ENCODE measurements at places on chromosomes 1 and 21.

GRCh38 chr1:214551436-214552173, at the start of gene PTPN14:
Gene PTPN14, minus strand, starts transcription at chr1:214551602. Its CDS starts 86,799 bp downstream, at chr1:214464803.
- DNase-seq: peak; percentile 94

GRCh38 chr1:87136607-87137341, 191.9 kb upstream of the LMO4 start:
- no peak for DNase-seq

DNA sequence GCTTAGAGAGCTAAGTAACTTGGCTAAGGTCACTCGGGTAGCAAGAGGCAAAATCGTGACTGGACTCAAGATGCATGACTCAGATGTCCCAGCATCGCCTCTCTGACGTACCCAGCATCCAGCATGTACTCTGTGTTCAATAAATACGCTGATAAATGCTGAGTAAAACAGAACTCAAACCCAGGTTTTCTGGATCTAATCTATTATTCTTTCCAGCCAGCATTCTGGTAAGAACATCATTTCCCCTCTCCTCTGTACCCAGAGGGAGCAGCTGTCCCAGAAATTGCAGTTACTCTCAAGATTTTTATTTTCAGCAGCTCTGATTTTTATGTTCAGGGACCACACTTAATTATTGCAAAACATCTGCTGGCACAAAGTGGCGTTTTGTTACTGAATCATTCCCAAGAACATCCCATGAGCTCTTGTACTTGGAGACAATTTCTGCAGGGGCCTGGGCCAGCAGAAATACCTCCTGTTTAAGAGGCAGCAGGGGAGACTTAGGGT, 249.0 kb downstream of the PRDM2 start:
- peak; percentile 66 for DNase-seq

- DNase-seq: no peak
Measured at GRCh38 chr1:28091043-28091781, 2.8 kb upstream of the EYA3 start.

GRCh38 chr1:105894006-105894405, 1162.5 kb upstream of the PRMT6 start:
- DNase-seq: no peak

DNA sequence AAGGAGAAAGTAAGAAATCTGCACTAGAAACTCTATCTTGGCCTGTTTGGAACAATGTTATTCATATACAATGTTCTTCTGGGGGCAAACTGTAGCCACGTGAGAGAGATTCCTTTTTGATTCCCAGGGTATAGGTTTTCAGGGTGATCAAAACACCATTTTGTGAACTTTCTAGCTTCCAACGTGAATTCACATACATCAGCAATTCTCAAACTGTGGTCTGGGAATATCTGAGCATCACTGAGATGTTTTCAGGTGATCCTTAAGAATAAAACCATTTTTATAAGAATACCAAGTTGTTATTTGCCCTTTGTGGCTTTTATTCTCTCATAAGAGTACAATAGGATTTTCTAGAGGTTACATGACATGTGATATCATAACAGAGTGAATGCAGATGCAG, 66.9 kb upstream of the ATP1A1 start:
- no peak for DNase-seq

DNA sequence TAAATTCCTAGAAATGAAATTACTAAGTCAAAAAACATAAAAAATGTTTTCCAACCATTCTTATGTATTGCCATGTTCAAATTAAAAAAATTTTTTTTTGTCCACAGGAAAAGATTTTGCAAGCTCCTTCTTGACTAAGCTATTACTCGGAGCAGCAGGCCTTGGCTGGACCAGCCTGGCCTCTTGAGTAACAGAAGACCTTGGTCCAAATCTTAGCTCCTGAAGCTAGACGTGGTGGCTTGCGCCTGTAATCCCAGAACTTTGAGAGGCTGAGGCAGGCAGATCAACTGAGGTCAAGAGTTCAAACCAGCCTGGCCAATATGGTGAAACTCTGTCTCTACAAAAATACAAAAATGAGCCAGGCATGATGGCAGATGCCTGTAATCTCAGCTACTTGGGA, 77.6 kb downstream of the CLSTN1 start:
- no peak for DNase-seq

- no peak for DNase-seq
Measured at GRCh38 chr1:215104283-215104682, 21.7 kb downstream of the KCNK2 start.

DNA sequence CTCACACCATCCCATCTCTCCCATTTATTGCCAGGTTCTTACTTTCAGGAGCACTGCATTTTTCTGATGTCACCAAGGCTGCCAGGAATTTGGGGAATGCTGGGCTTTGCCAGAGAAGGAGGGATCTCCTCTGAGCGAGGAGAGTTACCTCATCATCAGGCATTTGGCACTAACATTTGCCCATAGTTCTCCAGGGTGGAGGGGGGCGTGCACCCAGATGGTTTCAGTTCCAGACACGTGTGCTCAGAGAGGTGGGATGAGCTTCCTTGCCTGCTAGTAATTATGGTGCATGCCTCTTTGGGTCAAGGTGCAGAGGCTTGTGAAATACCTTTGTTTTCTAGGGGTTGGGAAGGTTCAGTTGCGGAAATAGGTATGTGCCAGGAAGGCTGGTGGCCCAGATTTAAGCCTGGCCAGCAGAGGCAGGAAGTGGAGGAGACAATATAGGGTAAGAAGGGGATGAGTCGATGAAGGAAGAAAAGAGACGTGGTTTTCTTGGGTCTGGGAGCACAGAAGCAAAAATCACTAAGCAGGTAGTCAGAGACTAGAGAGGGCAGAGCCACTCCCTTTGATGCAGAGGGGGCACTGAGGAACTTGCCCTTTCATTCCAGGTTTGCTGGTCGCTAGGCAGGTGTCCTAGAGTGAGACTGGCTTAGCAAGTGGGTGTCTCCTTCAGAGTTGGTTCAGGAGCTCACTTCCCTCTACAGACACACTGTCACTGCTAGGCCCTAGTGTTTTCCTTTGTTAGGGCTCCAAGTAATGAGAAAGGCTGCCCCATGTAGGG, 7.2 kb downstream of the TUFT1 start:
- peak; percentile 71 for DNase-seq

DNA sequence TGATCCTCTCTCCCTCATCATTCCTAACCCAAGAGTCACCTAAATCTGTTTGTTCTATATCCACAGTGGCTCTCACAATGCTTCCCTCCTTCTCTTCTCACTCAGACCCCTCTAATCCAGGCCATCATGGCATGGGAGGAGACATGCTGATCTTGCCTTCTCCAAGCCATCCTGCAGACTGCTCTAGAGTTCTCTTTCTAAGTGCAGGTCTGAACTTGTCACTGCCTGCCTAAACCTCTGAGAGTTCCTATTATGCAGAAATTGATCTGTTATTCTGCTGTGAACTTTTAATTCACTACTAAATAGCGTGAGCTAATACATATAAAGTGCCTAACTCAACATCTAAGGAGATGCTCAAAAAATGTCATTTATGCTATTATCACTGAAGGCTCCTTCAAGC, 26.8 kb downstream of the LAMC2 start:
- DNase-seq: no peak

DNA sequence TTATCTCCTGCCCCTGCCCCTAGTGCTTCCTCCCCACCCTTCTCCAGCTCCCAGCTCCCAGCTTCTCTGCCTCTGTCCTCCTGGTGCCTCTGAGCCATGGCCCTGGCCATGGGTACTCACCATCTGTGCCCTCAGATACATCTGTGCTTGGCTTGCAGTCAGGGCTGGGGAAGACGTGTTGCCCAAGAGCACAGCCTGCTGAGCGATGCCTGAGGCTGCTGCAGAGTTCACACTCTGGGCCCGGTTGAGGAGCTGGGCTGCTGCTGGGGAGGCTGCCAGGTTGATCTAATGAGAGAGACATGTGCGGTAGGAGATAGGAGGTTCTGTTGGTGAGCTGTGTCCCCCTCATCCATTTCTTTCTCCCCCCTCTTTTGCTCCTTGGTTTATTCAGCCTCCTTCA, 49.4 kb upstream of the A3GALT2 start:
- DNase-seq: no peak

GRCh38 chr1:11795238-11795890, 10.4 kb downstream of the MTHFR start:
- no peak for DNase-seq

DNA sequence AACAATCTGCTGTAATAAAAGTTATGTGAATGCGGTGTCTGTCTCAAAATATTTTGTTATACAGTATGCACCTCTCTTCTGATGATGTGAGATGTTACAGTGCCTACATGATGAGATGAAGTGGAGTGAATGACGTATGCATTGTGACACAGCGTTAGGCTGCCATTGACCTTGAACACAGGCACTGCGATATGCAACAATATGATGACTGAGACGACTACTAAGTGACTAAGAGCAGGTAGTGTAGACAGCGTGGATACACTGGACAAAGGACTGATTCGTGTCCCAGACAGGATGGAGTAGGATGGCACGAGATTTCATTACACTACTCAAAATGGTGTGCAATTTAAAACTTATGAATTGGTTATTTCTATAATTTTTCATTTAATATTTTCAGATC, 8.4 kb downstream of the SGIP1 start:
- DNase-seq: no peak

DNA sequence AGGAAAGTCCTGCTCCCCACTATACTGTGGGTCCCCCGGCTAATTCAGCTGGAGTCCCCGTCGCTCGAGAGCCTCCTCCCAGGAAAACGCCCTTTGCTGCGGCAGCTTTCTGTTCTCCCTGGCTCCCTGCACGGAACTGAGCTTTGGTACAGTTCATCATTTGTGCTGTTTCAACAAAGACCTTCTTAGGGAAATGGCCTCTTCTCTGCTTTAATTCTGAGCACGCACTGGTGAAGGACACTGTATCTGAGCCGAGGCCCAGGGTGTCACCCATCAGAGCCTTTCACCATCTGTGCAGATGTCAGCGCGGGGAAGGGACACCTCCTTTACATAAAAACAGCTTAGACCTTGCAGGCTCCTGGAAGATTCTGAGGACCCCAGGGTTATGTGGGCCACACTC, 13.5 kb upstream of the PEX10 start:
- no peak for DNase-seq

GRCh38 chr1:11664336-11665065, 501 bp downstream of the FBXO6 start:
- peak; percentile 57 for DNase-seq

DNA sequence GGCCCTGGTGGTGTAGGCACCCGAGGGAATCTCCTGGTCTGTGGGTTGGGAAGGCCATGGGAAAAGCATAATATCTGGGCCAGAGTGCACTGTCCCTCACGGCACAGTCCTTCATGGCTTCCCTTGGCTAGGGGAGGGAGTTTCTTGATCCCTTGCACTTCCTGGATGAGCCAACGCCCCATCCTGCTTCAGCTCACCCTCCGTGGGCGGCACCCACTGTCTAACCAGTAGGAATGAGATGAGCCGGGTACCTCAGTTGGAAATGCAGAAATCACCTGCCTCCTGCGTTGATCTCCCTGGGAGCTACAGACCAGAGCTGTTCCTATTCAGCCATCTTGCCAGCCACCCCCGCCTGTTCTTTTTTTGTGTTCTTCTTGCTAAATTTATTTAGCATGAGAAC, 134.4 kb downstream of the LEPR start:
- DNase-seq: no peak

DNA sequence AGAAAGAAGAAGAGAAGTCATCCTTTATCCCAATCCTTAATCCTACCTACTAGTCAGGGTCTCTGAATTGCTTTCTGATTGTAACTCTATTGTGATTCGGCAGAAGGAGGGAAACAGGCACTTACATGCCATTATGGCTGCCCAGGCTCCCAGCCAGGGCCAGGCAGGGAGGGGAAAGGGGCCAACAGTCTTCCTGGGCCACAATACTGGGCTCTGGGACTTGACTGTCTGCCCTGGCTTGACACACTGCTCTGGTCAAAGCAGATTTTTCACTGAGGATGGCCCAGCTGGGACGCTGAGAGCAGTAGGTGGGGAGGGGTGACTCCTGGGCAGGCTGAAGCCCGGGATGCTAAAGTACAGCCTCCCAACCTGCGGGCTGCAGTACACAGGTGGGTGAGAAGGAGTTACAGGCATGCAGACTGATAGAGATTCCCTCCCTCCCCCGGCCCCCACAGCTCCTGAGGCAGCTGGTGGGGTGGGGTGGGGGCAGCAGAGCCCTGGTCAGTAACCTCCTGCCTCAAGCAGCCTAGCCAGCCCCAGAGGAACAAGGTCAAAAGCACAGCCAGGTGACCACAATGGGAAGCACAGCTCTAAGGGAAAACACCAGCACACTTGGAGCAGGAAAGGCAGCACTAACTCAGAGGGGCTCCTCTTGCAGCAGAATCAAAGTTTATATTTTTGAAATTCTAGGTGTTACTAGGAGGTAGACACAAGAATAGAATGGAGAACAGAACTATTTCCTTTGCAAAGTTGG, 25.3 kb downstream of the KCND3 start:
- DNase-seq: no peak

DNA sequence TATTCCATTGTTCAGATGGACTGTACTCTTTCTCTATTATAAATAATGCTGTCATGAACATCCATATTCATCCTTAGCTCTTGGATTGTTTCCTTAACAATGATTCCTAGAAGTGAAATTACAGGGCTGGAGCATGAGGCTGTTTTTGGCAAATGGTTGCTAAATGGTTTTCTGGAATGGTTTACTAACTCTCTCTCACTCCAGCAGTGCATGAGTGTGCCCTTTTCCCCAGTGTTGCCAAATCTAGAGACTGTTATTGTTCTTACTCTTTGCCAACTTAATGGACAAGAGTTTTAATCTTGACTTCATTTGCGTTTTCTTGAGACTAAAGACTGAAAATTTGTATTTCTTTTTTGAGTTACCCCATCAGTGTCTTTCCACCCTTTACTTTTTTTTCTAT, 113.0 kb downstream of the PAPPA2 start:
- no peak for DNase-seq

DNA sequence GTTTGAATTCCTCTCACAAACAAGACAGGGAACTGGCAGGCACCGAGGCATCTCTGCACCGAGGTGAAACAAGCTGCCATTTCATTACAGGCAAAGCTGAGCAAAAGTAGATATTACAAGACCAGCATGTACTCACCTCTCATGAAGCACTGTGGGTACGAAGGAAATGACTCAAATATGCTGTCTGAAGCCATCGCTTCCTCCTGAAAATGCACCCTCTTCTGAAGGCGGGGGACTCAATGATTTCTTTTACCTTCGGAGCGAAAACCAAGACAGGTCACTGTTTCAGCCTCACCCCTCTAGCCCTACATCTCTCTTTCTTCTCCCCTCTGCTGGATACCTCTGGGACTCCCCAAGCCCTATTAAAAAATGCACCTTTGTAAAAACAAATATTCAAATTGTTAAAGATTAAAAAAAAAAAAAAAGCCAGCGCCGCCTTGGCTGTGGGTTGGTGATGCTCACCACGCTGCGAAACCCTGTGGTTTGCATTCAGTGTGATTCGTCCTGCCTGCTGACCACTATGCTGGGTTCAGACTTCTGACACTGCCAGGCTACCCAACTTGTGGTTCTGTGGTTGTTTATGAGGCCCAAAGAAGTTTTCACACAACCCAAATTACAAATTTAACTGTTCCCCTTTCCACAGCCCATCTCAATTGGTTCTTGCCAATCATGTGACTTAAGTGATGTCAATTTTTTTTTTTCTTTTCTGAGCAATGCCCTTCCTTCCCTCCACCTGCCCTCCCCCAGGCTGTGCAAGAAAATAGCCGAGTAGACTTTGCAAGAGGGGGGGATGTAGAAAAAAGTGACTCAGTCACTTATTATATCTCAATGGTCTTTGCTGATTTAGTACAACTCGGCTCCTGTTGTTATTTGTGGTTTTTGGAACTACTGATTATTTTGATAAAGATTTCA, at the start of gene RUNX1:
RUNX1 (minus strand) TSS at position 597 of the 912 bp plus-strand sequence.
- peak; percentile 71 for DNase-seq

Data from femur (tissue), 1 donor.